ENCODE measurements at places on chromosomes 6 and 20. TPM values are rescaled to one million over a fixed set of nuclear protein-coding genes. Genes with fewer than 3 reads are reported as not detected.

ARMH2 gene
- total RNA-seq: not detected

DNA sequence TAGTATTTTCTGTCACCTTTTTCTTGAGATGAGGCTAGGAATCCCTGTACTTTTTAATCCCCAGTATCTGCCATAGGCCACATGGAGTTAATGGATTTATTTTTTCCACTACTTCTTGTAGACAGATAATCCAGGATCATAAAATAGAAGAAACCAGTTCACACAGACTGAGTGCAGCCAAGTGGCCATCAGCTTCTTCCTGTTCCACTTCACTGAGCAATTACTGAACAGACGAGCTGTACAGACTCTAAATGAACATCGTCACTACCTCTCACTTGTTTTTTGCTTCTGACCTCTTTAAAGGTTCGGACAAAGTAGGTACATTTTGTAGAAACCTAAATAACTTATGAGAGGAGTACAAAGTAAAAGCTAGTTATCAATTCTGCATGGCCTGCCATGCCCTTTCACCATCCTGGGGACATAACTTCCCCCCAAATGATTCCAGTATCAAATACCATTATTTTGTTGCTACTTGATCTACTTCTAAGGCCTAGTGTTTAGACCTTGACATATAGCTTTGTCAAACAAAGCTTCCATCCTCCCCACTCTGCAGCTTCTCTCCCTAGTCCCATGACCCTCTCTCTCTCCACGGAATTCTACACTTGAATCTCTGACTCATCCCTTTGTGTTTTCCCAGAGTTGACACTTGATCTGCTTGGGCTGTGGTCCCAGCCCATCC, 34.4 kb upstream of the ARHGAP18 start:
- DNase-seq: peak; percentile 82

DNA sequence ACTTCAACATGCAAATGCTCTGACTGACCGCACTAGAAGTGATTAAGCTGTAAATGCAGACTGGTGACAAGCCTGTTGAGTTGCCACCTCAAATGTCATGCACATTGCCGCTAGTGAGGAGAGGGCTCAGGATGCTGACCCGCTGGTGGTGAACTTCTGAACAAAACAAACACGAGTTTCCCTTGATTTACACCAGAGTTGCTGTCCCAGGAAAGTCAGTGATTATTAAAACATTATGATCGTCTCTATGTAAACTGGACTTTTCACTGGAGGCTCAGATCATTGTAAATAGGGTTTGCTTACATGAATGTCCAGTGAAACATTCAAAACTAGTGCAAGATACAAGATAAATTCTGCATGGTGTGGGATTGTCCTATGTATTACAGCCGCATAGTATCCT, 420.1 kb downstream of the PREX1 start:
- DNase-seq: no peak

DNA sequence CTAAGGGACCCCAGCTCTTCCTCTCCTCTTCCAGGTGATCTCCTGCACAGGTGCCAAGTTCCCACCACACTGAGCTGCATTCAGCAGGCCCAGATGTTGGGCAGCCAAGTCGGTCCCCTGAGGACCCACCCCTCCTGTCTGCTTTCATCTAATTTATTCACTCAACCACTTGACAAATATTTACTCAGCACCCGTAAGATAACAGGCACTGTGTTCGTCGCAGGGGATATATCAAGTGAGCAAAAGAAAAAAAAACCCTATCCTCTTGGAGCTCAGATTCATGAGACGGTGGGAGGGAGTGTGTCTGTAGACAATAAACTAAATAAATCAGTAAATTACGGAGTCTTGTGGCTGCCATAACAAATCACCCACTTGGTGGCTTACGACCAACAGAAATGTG, 143.6 kb downstream of the MRPL14 start:
- no peak for DNase-seq

ERVFRD-1 gene
- not detected for total RNA-seq

DNA sequence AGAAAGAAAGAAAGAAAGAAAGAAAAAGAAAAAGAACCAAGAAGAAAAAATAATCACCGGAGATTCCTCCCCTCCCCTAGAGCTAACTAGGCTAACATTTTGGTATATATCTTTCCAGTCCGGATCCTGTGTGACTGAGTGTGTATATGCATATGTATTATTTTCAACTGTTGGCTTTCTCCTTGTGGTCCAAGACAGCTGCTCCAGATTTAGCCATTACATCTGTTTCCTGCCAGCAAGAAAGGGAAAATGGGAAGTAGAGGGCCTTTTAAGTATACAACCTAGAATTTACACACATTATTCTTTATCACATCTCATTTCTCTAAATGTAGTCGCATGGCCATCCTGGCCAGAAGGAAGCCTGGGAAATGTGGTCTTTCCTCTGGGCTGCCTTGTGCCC, 15.2 kb downstream of the SLC52A3 start:
- no peak for DNase-seq

- no peak for DNase-seq
Observed at GRCh38 chr6:111818539-111819226, 54.6 kb downstream of the FYN start.

GRCh38 chr20:25280051-25280573, 32.2 kb downstream of the PYGB start:
- DNase-seq: no peak

PGC gene
- total RNA-seq: not detected

DNA sequence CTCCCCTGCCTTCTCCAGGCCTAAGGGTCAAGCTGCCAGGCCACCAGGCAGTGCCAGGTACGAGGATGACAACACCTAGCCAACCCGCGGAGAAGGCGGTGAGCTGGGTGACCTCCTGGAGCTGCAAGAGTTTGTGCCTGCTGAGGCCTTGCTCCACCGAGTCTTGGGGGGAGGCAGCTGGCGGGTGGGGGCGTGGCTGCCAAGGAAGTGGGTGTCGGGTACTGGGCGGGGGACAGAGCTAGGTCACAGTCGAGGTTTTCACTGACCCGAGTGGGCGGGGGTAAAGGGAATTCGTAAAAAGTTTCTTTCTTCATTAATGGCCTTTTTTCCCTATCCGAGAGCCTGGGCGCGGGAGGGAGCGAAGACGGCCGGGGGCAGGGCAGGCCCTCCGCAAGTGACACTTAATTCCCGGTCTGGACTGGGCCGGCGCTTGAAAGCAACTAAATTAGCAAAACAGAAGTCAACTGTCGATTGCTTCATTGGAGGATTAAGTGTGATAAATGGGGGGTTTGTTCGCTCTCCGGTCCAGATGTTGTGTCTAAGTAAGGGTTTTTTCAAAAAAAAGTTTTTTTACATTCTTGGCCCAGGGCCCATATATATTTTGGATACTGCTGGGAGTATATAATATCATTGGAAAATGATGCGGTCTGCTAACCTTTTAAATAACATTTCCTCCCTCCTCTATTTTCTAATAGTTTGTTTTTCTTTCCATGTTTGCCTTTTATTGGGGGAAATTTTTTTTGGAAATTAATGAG, 43.1 kb upstream of the FOXP4 start:
- DNase-seq: no peak

DNA sequence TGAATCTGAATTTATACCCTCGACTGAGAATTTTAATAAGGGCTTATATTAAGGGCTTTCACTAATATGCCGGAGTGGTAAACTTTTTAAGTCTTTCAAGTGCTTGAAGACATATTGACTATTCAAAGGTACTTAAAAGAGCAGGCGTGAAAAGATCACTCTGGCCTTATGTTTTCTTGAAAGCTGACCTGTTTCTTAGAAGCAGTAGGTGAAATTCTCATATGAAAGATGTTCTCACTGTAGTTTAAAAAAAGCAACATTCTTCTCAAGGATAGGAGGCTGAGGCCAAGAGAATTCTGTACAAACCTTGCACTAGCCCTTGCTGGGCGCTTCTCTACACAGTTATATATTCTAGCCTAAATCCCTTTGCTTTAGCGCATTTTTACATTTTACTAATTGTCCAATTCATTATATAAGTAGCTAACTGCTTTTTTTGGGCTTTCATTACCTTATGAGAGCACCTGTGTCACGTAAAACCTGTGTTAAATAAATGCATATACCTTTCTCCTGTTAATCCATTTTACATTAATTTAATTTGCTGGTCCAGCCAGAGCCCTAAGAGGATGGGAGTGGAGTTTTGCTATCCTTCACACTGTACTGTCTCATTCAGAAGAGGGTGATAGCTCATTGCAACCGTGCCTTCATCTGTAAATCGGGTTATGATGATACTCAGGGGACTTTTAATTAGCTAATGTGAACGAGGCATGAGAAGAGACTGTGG, 59.6 kb upstream of the HFE start:
- DNase-seq: no peak

GRCh38 chr6:87210979-87211378, 55.6 kb downstream of the ZNF292 start:
- no peak for DNase-seq

GRCh38 chr20:37714978-37715672, 21.3 kb downstream of the CTNNBL1 start:
- DNase-seq: no peak

EPB41L2 gene
- 39.9 TPM for total RNA-seq

DNA sequence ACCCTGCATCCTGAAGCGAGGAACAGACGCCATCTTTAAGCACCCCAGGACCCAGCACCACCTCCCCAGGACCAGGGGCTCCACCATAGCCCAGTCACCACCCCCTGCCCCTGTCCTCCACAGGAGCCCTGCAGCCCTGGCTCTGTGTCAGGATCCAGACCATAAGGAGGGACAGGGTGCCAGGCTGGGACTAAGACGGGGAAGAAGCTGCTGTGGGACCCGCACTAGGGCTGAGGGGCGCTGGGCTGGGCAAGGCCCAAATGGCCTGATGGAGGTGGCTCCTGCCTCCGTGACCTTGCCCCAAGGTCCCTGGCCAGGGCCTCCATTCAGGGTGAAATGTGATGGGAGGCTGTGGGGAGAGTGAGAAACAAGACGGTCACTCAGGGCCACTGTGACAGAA, 385.6 kb downstream of the TAF4 start:
- no peak for DNase-seq

- no peak for DNase-seq
Observed at GRCh38 chr6:116472706-116473105, 11.5 kb downstream of the CALHM6 start.

Measured in PC-3 (cell line).